A549 treated with CpdA at 1 μM for 4 hours (cell line): ENCODE measurements at places on chromosomes 12 and 14. TPM values are rescaled to one million over a fixed set of nuclear protein-coding genes. Genes with fewer than 3 reads are reported as not detected.

IL23A gene
- 0.29 to 1.2 TPM (median 0.56 TPM) in 5 replicates for total RNA-seq

PELI2 gene
- 0.76 to 1.7 TPM (median 0.91 TPM) in 5 replicates for total RNA-seq

PLD4 gene
- total RNA-seq, result 0.13 to 0.39 TPM (median 0.21 TPM) in 5 replicates

FERMT2 gene
- total RNA-seq, result 33.1 to 46.3 TPM (median 38.7 TPM) in 5 replicates

IRAK3 gene
- total RNA-seq, result 0.03 to 0.09 TPM (median 0.06 TPM) in 5 replicates

NTS gene
- 61.9 to 82.2 TPM (median 75.1 TPM) in 5 replicates for total RNA-seq

ADSS1 gene
- total RNA-seq, result 5.6 to 8.9 TPM (median 6.7 TPM) in 5 replicates

TSPAN19 gene
- total RNA-seq, result 0.31 TPM in 1 of 5 replicates, not detected in the others

TAS2R13 gene
- not detected in 5 replicates for total RNA-seq

POTEG gene
- not detected in 5 replicates for total RNA-seq

CMTM5 gene
- not detected in 5 replicates for total RNA-seq

FANCM gene
- 5.7 to 8.7 TPM (median 6.6 TPM) in 5 replicates for total RNA-seq

KRT82 gene
- total RNA-seq, result not detected in 5 replicates

PPP4R3A gene
- 68.5 to 104 TPM (median 69.1 TPM) in 5 replicates for total RNA-seq

SOCS2 gene
- 23.4 to 30.0 TPM (median 26.5 TPM) in 5 replicates for total RNA-seq
